Activated CD4-positive, alpha-beta T cell treated with anti-CD3 and anti-CD28 coated beads for 24 hours (primary cell): ENCODE measurements at places on chromosomes 7 and 10.

- DNase-seq: no peak
These were observed 142.2 kb downstream of the ATXN7L1 start for GRCh38 chr7:105734233-105734632.

DNA sequence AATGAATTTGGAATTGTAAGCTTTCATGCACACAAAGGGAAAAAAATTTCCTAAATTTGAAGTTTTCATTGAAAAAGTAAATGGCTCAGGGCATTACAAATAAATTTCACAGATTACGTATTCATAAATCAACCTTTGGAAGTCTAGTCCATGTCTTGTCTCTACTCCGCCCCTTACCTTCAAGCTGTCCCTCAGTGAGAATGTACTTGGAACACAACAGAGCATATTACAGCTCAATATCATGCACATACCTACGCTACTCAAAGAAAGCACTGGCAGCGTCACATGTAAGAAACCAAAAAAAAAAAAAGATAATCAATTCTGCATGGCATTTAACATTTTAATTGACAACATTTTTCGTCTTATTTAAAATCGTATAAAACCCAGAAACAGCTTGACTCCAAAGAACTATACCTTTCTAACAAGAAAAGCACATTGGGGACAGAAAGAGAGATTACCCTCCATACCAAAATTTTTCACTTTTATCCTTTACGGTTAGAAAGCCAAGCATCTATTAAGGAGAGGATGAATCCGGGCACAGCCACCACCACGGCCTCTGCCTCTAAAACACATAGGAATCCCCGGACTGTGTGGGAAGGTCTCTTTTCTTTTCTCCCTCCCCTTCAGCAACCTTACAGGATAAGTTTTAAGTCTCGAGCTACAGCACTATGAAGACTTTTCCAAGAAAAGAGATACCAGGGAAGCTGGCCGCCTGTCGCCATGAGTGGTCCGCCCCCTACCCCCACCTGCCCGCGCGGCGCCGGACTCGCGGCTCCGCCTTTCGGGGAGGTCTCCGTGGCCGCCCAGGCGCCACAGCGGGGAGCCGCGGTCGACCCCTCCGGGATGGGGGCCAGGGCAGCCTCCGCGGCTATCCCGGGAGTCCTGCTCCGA is 1.1 kb downstream of the JMJD1C start:
- DNase-seq: no peak

DNA sequence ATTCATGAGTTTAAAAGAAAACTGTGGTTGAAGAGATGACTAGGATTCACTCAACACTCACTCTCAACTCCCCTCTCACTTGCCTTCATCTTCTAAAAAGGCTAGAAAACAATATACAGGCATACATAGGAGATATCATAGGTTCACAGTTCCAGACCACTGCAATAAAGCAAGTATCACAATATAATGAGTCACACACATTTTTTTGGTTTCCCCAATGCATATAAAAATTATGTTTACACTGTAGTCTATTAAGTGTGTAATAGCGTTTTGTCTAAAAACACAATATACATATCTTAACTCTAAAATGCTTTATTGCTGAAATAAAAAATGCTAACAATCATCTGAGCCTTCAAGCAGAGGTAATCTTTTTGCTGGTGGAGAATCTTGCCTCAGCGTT is 104.9 kb upstream of the PDE1C start:
- DNase-seq: no peak

DNA sequence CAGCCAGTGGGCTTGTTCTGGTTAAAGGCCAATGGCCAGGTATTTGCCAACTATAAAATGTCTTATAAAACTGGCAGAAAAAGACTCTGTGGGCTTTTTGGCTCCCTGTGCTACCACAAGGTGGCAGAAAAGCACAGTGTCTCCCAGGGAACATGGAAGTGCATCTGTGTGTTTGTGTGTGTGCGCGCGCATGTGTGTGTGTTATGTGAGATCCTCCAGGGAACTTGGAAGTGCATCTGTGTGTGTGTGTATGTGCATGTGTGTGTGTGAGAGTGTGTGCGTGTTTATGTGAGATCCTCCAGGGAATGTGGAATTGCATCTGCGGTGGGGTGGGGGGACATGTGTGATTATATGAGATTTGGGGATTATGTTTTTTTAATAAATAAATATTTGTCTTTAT is 30.2 kb upstream of the ABI1 start:
- peak; percentile 34 for DNase-seq

- DNase-seq: no peak
These were observed 1.7 kb downstream of the SORCS3 start for GRCh38 chr10:104642658-104643302.

DNA sequence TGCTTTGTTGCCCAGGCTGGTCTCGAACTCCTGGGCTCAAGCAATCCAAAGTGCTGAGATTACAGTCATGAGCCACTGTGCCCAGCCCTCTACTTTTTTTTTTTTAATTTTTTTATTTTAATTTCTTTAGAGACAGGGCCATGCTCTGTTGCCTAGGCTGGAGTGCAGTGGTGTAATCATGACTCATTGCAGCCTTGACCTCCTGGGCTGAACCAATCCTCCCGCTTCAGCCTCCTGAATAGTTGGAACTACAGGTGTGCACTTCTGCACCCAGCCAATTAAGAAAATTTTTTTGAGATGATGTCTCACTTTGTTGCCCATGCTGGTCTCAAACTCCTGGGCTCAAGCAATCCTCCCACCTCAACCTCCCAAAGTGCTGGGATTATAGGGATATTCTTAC is 528.6 kb downstream of the GATA3 start:
- no peak for DNase-seq

GRCh38 chr7:92782236-92782635 is 54.1 kb downstream of the CDK6 start:
- DNase-seq: no peak

DNA sequence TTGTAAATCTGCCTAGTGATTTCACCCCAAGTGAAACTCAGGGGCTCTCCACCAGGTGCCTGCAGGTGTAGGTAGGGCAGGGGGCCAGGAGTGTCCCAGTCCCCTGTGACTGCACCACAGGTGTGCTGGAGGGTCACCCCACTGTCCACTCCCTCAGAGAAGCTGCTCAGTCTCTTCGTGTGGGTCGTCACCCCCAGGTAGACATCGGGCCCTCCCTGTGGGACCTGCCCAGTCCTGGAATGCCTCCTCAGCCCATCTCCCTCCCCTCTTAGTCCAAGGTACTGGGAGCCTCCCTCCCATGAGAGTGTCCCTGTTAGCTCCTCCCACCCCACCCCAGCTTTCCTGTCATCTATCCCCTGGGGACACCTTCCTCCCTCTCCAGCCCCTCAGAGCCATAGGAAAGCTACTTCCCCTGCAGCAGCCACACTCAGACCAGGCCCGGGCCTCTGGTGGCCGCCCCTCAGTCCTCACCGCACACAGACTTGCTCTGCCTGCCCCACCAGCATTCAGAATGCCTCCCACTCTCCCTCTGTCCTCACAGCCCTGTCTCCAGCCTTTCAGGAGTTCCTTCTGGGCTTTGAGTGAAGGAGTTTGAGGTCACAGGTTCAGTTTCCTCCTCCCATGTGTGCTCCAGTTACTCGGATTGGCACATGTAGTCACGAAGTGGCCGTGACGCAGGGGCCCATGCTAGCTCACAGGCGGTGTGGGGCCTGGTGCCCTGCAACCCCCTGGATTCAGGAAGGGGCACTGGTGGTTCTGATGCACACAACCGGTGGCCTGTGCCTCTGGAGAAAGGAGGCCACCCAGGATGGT is 5.1 kb downstream of the ALOX5 start:
- DNase-seq: no peak

DNA sequence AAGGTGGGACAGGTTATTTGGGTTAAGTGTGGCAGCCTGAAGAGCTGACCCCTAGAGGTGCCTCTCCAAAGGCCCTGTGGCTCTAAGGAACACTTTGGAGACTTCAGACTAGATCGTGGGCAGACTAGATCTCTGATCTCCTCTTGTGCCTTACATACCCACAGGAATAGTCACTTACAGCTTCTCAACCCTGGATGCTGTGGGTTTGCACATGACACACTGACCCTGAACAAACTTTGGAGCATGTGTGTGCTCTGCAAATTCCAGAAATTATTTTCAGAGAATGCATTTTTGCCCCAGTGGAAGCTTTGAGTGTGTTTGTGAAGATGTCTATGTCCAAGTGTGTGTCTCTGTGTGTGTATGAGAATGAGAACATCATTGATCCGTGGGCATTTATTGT is 119.6 kb downstream of the EMX2 start:
- DNase-seq: no peak

GRCh38 chr10:6363511-6363910 is 160.8 kb downstream of the PFKFB3 start:
- no peak for DNase-seq

GRCh38 chr7:74138334-74138867 is 35.8 kb upstream of the EIF4H start:
- no peak for DNase-seq

GRCh38 chr7:41630741-41631140 is 72.1 kb downstream of the INHBA start:
- DNase-seq: no peak

DNA sequence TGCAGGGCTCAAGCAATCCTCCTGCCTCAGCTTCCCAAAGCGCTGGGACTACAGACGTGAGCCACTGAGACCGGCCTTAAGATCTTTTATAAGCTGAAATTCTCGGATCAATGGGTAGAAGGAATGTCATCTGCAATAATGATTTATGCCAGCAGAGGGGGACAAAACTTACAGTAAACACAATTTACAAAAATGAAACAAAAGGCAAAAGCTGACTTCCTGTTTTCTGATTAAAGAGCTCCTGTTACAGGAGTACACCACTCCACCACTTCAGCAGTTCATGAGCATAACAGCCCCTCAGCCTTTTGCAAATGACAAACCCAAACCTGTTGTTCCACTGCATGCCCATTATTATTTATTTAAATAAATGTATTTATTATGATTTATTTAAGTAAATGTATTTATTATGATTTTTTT is 88.5 kb upstream of the ATP6V0A4 start:
- peak; percentile 62 for DNase-seq

GRCh38 chr10:1180071-1180730 is 124.0 kb downstream of the WDR37 start:
- no peak for DNase-seq
